ENCODE measurements at places on chromosomes 7 and 10.

DNA sequence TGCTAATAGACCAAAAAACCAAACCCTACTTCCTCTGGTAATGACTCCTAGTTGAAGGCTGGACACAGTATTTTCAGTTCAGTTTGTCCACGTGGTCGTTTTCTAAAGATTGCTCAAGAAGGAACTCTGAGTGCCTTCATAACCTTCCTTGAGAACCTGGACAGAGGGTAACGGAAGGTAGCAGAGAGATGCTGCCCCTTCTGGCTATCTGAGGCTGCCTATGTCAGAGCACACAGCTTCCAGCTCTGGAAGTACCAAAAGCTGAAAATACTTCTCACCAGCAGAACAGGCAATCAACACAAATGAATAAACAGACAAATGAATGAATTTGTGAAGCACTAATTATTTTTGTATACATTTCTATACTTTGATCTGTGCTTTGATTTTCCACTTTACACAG, 85.2 kb downstream of the AMPH start:
- DNase-seq: no peak

- no peak for DNase-seq
These were observed 83.8 kb downstream of the TEX36 start for GRCh38 chr10:125599194-125599593.

DNA sequence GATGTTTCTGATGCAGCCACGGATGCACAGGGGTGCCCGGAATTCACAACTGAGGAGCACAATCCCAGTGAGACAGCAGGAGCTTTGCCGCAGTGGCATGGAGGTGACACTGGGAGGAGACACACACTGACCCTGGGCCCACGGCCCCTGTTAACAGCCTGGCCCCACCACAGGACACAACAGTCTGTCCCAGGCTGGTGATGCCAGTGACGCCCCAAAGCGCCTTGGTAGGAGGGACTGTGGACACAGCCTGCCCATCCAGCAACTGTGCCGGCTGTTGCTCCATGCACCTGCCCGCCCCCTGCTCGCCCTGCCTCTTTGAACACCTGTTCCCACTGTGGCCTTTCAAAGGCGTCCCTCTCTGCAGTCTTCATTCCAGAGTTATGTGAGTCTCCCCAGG, 49.8 kb downstream of the KLF6 start:
- DNase-seq: no peak

GRCh38 chr7:42247301-42247700, 10.3 kb upstream of the GLI3 start:
- DNase-seq: no peak

DNA sequence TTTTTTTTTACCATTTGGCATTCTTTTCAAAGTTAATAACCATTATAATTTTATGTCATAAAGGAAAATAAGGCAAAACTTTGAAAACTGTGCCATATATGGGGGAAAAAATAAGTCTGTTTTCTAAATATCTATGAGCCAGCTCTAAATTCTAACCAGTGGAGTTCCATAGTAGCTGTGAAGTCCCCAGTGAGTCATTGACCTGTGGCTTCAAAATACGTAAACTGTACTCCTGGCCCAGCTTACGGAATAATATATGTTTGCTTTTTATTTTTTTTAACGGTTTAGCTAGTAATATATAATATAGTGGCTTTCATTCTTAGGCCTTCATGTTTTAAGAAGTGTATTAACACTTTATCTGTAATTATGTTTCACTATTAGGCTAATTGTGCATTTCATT, 20.5 kb downstream of the ZRANB1 start:
- DNase-seq: no peak

DNA sequence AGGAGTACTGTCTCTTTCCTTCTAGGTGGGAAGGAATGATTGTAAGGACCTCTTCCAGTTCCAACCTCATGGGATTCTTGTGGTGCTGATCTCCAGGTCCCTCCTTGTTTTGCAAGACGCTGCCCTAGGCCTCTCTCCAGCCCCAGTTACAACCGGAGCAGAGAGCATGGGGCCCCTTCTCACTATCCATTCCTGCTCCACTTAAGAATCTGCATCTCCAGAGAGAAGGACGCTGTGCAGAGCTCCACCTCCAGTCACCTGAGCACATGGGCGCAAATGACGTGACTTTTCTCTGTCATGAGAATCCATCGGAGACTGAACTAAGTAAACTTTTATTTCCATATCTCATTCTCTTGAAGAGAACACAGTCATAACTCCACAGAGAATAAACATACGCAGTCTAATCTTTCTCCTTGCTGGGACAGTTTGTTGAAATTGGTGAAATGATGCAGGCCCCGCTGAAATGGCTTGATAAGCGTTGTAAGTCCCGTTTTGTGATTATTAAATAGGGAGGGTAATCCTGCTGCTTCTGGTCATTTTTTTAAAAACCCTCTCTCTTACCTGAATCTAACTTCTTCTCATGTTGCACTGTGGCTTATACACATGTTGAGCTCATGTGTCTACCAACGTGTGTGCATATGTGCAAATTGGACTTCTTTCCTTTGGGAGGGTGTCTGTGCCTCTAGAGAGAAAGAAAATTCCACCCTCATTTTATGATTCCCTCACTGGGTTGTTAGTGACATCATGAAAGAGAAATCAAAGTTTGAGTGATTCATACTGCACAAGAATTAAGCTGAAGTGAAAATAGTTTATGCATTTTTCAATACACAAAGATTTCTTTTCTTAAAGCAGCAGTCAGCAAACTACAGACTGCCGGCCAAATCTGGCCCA, 133.2 kb upstream of the TBX20 start:
- DNase-seq: no peak

- no peak for DNase-seq
These were observed 5.0 kb upstream of the STEAP4 start for GRCh38 chr7:88311675-88312036.

All from DMS 273 treated with DMSO at 0.1 percent for 48 hours (cell line).